ENCODE measurements at places on chromosomes 11 and 22. TPM values are rescaled to one million over a fixed set of nuclear protein-coding genes. Genes with fewer than 3 reads are reported as not detected.

SAA1 gene
- total RNA-seq, result not detected

IFITM10 gene
- total RNA-seq, result 0.32 TPM

C1QTNF5 gene
- not detected for total RNA-seq

TRIM51 gene
- total RNA-seq, result not detected

SIK2 gene
- total RNA-seq, result 10.0 TPM

VPREB1 gene
- total RNA-seq, result not detected

CLMP gene
- not detected for total RNA-seq

OR8B3 gene
- not detected for total RNA-seq

MPZL3 gene
- total RNA-seq, result 69.3 TPM

MS4A15 gene
- not detected for total RNA-seq

HPX gene
- 1.2 TPM for total RNA-seq

PLA2G3 gene
- total RNA-seq, result not detected

CDC42BPG gene
- total RNA-seq, result 0.29 TPM
